Activated naive CD4-positive, alpha-beta T cell treated with anti-CD3 and anti-CD28 coated beads, Interleukin-2, amount 10 ng/mL, durations not matched to agents 7 days and 5 days (primary cell): ENCODE measurements at places on chromosomes 16 and 17.
A peak's percentile ranks its signal among the peaks of the same experiment; 100 is the strongest.

GRCh38 chr16:80084614-80085013 is 456.2 kb upstream of the DYNLRB2 start:
- H3K4me3 ChIP-seq, result no peak overlapping the region
- no peak overlapping the region for H3K27ac ChIP-seq
- DNase-seq, result peak; percentile 27
- H3K36me3 ChIP-seq, result no peaks in the 10 kb centered on the region
- H3K4me1 ChIP-seq, result no peaks in the 10 kb centered on the region

- H3K27ac ChIP-seq, result no peak overlapping the region
- H3K4me1 ChIP-seq, result peaks cover 7% of the 10 kb centered on the region
- peaks cover 2% of the 10 kb centered on the region for H3K36me3 ChIP-seq
- H3K27me3 ChIP-seq, result peaks cover 58% of the 10 kb centered on the region
- DNase-seq, result no peak
These were observed 519 bp upstream of the NTN1 start for GRCh38 chr17:9020824-9021157.

GRCh38 chr17:7833011-7833794 is 814 bp upstream of the KDM6B start:
- H3K36me3 ChIP-seq, result no peaks in the 10 kb centered on the region
- H3K27me3 ChIP-seq, result peaks cover 47% of the 10 kb centered on the region
- H3K27ac ChIP-seq, result peak overlapping the region; percentile 40
- DNase-seq, result no peak
- peak overlapping the region; percentile 98 for H3K4me3 ChIP-seq

DNA sequence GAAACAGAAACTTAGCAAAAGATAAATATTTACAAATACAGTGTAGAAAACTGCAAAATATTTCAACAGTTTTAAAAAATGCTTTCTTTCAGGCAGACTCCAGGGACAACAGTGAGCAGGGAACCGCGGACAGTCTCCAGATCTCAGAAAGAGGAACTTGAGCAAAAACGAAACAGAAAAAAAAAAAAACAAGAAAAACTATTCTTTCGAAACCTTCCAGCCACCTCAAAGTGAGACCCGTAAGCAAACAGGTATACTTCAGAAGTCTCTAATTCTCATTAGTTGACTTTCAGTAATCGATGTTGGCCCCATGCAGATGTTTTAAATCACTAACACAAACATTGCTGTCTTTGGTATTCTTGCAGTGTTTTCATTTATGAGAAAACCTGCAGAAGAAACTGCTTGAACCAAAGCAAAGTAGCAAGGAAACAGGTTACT is 15.7 kb upstream of the CCL1 start:
- no peaks in the 10 kb centered on the region for H3K36me3 ChIP-seq
- peaks cover 55% of the 10 kb centered on the region for H3K4me1 ChIP-seq
- peaks cover 11% of the 10 kb centered on the region for H3K27me3 ChIP-seq
- H3K27ac ChIP-seq, result peak overlapping the region; percentile 47
- H3K4me3 ChIP-seq, result no peak overlapping the region
- DNase-seq, result peak; percentile 64

DNA sequence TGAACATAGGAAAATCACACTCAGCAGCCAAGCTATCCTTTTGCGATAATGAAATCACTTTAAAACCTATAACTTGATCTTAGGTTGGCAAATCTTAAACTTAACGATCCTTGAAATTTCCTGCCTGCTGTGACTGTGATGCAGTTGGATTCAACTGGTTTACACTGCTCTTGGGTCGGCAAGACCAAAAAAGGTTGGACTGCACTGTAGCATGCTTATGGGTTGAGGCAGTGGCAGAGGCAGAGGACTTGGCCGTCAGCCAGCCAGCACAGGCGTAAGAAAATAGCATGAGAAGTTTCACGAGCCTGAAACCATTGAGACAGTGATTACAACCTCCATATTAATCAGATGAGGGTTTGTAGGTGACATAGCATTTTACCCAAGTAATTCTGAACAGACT is 21.4 kb downstream of the WSB1 start:
- H3K4me3 ChIP-seq, result no peak overlapping the region
- H3K27ac ChIP-seq, result no peak overlapping the region
- no peaks in the 10 kb centered on the region for H3K4me1 ChIP-seq

GRCh38 chr17:17613708-17614114 is 22.2 kb upstream of the PEMT start:
- H3K27ac ChIP-seq, result no peak overlapping the region
- no peaks in the 10 kb centered on the region for H3K4me1 ChIP-seq
- no peak overlapping the region for H3K4me3 ChIP-seq
- peak; percentile 70 for DNase-seq
- no peaks in the 10 kb centered on the region for H3K36me3 ChIP-seq

DNA sequence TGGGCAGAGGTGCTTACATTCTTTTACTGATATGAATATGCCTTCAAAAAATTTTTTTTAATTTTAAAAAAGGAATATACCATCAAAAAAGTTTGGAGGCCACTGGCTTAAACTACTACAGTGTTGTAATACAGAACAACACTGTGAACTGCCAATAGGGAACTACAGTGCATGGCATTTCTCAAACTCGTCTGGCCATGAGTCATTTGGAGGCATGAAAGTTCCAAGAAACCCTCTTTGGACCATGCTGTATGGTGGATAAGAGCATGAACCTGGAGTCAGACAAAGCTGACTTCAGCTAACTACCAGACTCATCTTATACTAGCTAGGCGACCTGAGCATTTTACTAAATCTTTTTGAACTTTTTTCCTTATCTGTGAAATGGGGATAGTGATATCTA is 9.2 kb upstream of the NF1 start:
- H3K27ac ChIP-seq, result no peak overlapping the region
- DNase-seq, result no peak
- no peaks in the 10 kb centered on the region for H3K36me3 ChIP-seq
- peaks cover 3% of the 10 kb centered on the region for H3K27me3 ChIP-seq
- no peaks in the 10 kb centered on the region for H3K4me1 ChIP-seq

DNA sequence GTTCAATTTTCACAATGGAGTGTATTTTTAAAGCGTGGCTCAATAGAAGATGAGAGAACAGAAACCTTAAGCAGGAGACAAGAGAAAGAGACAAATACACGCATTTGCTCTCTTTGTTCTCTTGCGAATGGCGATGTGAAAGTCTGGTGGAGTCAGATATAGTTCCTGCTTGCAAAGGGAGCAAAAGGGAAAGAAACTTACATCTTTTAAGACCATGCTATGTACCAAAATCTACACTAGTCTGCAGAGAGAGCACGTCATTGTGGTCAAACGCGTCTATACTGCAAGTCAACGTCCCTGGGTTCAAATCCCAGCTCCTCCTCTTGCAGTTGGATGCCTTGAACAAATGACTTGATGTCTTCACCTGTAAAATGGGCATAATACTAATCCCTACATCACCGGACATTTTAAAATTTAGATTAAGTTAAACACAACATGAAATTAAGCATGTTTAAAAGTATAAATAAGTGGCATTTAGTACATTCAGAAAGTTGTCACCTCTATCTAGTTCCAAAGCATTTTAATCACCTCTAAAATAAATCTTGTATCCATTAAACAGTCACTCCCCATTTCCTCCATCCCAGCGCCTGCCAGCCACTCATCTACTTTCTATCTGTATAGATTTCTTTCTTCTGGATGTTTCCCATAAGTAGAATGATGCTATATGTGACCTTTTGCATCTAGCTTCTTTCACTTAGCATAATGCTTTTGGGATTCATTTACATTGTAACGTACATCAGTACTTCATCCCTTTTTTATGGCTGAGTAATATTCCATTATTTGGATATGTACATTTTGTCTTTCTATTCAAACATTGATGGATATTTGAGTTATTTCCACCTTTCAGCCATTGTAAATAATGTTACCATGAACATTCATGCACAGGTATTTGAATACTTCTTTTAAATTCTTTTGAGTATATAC is 406.9 kb downstream of the TMEM114 start:
- no peak overlapping the region for H3K27ac ChIP-seq
- H3K27me3 ChIP-seq, result no peaks in the 10 kb centered on the region
- no peaks in the 10 kb centered on the region for H3K36me3 ChIP-seq
- no peak for DNase-seq
- H3K4me1 ChIP-seq, result no peaks in the 10 kb centered on the region

GRCh38 chr17:43405861-43406260 is 7.1 kb downstream of the ARL4D start:
- no peak for DNase-seq
- peaks cover 26% of the 10 kb centered on the region for H3K27me3 ChIP-seq
- H3K4me3 ChIP-seq, result no peak overlapping the region
- no peaks in the 10 kb centered on the region for H3K36me3 ChIP-seq
- no peak overlapping the region for H3K27ac ChIP-seq
